CD4-positive, alpha-beta memory T cell (primary cell): ENCODE measurements at places on chromosomes 6 and 20. TPM values are rescaled to one million over a fixed set of nuclear protein-coding genes. Genes with fewer than 3 reads are reported as not detected.

DNA sequence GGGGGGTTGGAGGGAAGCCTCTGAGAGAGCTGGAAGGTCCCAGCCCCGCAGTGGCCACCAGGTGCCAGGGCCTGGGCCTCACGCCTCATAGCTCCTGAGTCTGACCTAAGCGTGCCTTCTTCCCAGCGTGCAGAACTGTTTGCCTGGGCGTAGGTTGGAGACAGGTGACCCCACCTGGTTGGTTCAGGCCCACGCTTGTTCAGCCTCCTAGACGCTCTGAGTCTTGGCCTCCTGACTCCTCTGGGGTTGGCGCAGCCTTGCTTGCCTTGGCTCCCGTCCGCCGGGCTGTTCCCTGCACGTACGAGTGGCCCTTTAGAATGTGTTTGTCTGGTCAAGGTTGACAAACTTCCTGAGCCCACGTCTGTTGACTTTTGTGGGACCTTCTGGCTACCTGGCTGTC is 70.8 kb downstream of the EYA2 start:
- DNase-seq, result no peak

DNA sequence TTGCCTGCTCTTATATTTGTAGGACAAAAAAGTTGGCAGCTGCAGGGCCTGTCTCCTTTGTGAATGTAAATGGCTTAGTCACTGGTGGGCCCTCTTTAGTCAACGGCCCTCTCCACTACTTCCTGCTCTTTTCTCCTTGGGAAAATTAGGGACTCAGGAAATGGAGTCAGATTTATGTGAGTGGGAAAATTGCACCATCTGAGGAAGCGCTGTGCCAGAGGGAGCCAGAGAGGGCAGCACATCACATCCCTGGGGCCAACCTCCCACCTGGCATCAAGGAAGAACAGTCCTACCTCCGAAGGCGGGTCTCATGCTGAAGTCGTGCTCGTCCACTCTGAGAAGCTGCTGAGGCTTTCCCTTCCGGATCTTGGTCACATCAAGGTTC is 15.6 kb downstream of the GABRR2 start:
- no peak for DNase-seq

DNA sequence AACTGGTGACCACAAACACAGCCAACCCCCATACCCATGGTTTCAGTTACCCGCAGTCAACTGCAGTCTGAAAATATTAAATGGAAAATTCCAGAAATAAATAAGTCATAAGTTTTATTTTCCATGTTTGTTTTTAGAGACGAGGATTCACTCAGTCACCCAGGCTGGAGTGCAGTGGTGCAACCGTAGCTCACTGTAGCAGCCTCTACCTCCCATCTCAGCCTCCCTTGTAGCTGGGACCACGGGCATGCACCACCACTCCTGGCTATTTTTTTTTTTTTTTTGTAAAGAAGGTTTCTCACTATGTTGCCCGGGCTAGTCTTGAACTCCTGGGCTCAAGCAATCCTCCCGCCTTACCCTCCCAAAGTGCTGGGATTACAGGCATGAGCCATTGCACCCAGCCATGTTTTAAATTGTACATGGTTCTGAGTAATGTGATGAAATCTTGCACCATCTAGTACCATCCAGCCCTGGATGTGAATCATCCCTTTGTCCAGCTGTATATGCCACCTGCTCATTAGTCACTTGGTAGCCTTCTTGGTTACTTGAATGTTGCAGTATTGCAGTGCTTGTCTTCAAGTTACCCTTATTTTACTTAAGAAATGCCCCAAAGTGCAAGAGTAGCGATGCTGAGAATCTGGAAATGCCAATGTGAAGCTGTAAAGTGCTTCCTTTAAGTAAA is 14.5 kb downstream of the CSNK2A1 start:
- no peak for DNase-seq

The EDN3 gene
- polyA plus RNA-seq, result 0.15 TPM

The CDH26 gene
- not detected for polyA plus RNA-seq

The SLC13A3 gene
- polyA plus RNA-seq, result not detected

The TBC1D22B gene
- polyA plus RNA-seq, result 7.2 TPM

The ID4 gene
- polyA plus RNA-seq, result not detected
